Neural crest cell (in vitro differentiated cells): ENCODE measurements at places on chromosomes 2 and 18.

GRCh38 chr18:45839414-45840395, 14.2 kb downstream of the SIGLEC15 start:
- DNase-seq = no peak

DNA sequence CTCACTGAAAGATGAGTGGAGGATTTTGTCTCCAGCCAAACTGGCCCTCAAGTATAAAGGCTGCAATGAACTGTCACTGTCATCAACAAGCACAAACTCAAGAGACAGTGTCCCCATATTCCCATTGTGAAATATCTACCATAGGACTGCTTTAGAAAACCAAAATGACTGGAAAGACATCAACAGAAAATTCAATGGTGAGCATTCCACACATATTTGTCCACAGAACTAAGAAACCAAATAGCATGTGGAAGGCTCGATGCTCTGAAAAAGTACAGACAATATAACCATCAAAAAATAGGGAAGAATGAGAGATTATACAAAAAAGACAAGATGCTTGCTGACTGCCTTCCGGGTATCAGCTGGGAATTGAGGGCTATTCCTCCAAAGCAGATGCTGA, 37.6 kb downstream of the TGFBRAP1 start:
- no peak for DNase-seq

- DNase-seq = peak; percentile 41
These were observed 26.6 kb downstream of the SERTAD2 start for GRCh38 chr2:64626963-64627760.

DNA sequence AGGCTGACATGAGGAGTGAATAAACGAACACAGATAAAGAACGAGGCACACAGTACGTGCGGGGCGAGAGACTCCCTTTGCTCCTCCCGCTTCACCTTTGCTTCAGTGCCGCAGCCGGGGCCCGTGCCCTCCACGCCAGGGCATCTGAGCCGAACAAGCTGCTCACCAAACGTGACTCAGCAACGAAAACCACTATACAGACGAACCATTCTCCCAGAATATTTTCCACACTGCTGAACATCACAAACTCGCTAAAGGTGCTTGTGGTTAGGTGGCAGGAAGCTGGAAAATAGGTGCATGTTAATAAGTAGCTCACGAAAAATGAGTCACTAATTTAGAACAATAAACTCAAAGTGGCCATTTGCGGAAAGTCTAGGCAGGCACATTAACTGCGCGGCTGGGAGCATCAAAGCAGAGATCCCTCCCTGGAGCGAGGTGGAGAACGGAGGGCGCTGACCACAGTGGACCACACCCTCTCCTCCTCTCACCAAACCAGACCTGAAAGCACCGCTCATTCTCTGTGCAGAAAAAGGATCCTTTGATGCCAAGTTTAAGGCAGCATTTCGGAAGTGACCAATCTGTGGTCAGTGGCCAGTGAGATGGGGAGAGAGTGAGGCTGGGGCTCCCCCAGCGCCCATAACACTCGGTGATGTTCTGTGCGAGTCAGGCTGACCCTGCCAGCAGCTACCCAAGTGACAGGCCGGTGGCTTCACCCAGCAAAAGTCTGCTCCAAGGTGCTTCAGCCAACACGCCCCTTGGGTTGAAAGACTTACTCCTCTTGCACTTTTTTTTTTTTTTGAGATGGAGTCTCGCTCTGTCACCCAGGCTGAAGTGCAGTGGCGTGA, 153.2 kb downstream of the HDAC4 start:
- no peak for DNase-seq

GRCh38 chr2:226180281-226180884, 619.2 kb downstream of the IRS1 start:
- no peak for DNase-seq

GRCh38 chr2:36351736-36352349, 3.7 kb upstream of the CRIM1 start:
- DNase-seq = no peak

- DNase-seq = no peak
These were observed 36.5 kb downstream of the HADHB start for GRCh38 chr2:26281226-26281625.

DNA sequence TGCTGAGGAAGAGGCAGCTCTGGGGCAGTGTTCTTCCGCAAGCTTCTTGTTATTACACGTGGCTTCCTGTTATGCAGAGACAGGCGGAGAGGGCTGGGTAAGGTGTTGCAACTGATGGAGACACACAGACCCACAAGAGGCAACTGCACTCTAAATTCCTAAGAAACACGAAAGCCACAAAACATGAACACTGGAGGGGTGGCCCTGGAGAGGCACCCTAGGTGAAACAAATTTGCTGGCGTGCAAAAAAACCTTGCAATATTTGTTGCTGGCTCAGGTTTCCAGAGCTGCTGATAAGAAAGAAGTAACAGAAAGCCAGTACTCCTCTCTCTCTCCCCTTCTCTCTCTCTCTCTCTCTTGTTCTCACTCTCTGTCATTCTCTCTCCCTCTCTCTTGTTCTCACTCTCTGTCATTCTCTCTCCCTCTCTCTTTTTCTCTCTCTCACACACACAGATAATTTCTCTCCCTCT, 31.8 kb downstream of the ARHGAP25 start:
- no peak for DNase-seq

DNA sequence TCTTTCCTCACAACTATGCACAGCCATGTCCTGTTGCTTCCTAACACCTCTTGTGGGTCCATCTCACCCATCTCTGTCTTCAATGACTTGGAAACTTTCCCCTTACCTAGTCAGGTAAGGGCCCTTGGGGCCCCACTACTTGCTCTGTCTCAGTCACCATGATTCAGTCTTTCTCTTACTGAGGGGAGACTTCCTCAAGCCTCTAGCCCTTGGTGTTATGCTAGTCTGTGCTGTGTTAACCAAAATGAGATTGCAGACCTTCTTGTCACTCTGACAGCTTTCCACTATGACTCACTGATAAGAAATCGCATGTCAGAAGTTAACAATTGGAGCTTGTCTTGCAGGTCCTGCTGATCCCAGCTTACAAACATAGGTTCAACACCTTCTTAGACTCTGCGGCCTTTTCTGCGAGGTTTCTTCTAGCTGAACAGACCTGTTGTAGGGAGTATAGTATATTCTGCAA, 65.3 kb downstream of the WDR75 start:
- no peak for DNase-seq

DNA sequence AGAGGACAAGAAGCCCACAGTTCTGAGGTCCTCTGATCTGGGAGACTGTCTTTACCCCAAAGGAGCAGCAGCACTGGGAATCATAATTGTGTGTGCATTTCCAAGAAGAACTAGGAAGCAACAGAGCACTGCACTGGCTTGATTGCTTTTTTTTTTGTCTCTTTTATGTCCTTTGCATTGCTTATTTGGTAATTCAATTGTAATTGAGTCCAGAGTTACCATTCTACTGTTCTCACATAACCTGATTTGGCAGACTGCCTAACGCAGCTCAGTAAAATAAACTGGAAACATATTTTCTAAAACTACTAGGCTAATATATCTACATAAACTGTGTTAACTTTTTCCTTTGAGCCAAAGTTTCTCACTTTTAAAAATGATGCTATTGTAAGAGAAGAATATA, 190.3 kb upstream of the SLC8A1 start:
- DNase-seq = no peak

GRCh38 chr18:25825056-25825455, 265.4 kb downstream of the SS18 start:
- no peak for DNase-seq

GRCh38 chr2:163878718-163879117, 142.9 kb upstream of the FIGN start:
- peak; percentile 8 for DNase-seq

- DNase-seq = no peak
These were observed 1234.4 kb downstream of the SUCLG1 start for GRCh38 chr2:83224591-83225200.
